ENCODE measurements at places on chromosomes 3 and 15. TPM values are rescaled to one million over a fixed set of nuclear protein-coding genes. Genes with fewer than 3 reads are reported as not detected.
A peak's percentile ranks its signal among the peaks of the same experiment; 100 is the strongest.

DNA sequence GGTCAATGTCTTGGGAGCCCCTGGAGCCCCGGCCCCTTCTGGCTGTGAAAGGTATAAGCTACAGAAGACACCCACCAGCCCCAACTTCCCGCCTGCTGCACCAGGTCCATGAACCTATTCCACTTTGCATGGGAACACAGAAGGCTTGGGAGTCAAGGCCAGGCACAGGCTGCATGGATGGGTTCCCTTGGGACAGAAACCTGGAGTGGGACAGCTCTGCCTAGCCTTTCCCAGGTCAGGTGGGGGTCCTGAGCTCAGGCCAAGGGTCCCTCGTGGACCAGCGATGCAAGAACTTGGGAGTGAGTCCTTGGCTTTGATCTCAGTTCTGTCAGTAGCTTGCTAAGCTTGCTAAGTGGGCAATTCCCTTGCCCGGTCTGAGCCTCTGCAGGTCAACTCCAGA lies 25.0 kb downstream of the TKT start:
- DNase-seq: no peak

GRCh38 chr3:127699416-127700300 lies 26.9 kb downstream of the ABTB1 start:
- no peak for DNase-seq

Gene BFSP2
- not detected for polyA plus RNA-seq

- DNase-seq: no peak
Observed at GRCh38 chr3:155194973-155195957, 98.2 kb downstream of the STRIT1 start.

Gene COL8A1
- 2.1 TPM for polyA plus RNA-seq

DNA sequence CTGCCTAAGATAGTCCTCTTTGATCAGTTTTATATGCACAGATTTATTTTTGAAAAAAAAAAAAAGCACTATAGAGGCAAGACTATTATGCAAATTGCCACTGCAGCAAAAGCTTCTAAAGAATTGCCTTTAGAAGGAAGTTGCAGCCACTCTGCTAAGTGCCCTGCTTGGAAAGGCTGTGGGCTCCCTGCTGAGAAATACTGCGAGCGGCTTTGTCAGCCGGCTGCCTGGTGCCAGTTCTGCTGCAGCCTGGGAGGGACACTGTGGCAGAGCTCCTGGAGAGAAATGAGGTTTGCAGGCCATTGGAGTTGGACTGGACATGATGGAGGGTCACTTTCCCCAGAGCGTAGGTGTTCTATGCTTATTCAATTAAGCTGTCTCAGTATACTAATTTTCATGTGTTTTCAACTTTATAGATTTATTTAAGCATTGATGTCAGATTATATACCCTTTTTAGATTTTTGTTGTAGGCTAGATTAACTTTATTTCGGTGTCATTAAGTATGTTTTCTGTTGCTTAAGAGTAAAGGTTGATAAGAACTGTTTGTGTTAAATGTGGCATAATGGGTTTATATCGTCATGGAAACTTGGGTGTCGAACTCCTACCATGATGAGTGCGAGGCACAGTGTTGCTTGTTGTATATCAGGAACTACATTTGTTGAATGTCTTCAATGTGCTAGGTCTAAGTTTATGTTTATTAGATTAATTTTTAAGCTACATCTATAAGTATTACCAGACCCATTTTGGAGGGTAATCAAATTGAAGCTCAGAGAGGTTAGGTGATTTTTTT lies 6.6 kb downstream of the MAP2K5 start:
- DNase-seq: peak; percentile 36

Gene MAN2A2
- polyA plus RNA-seq: 42.8 TPM

- no peak for DNase-seq
Observed at GRCh38 chr3:127237835-127238234, 44.9 kb downstream of the PRR23E start.

DNA sequence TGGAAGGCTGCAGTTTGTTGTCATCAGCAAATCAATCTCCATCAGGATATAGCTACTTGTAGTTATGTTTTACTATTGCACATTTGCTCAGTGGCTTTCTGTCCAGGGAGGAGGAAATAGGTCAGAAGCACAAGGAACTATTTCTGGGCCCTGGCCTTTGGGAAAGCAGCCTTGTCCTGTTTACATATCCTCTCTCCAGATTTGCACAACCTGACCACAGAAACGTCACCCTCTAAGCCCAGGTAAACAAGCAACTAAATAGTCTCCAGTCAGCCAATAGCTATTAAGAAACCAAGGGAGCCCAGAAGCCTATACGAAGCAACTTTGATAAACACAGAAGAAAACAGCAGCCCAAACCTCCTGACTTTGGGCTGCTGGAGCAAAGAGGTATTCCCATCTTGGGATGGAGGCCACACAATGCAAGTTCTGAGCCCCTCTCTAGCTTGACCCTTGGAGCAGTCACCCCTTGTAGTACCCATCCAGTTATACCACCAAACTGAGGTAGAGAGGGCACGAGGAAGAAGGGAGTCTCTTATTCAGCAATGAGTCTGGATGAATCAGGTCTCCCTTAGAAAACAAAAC lies 2.3 kb upstream of the FEM1B start:
- DNase-seq: no peak

DNA sequence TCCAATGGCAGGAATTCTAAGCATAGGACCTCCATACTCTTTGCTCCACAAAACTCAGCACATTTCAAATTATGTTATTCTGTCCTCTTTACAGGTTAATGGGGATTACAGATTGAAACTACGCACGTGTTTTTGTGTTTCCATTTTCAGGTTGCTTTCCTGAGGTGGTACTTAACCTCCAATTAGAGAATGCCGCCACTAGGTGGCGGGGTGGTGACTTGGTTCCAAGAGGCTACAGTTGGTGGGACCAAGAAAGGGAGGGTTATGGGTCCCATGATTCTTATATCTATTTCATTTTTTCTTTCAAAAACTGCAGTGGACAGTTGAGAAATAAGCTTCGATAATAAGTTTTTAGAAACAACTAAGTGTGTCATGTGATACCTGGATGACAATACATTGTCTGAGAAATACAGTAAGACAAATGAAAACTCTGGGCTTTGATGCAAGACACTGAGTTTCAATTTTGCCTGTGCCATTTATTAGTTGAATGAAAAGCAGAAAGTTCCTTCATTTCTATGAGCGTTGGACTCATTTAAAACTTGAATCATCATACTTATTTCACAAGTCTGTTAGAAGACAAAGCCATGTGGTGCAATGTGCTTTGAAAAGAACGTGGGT lies 539.0 kb downstream of the FGF12 start:
- DNase-seq: peak; percentile 46

Gene SERPINI2
- polyA plus RNA-seq: 0.09 TPM

Gene MST1R
- polyA plus RNA-seq: 1.3 TPM

DNA sequence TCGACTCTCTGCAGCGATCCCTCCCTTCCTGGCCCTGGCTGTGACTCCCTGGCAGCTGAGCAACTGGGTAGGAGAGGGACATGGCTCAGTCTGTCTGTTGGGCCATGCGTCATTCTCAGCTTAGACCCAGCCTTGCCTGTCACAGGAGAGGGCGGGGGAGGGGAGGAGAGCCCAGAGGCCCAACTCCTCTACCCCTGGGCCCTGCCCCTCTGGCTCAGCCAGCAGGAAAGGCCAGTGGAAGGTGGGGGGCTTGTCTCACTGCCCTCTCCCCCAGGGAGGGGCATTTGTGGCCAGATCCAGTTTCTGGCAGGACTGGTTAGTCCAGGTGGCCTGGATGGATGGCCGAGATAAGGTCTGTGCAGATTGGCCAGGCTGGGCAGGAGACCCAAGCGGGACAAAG lies 31.6 kb downstream of the DNAJB8 start:
- DNase-seq: no peak

Gene ZNF660
- 7.1 TPM for polyA plus RNA-seq

- DNase-seq: peak; percentile 24
Observed at GRCh38 chr15:37873336-37873735, 61.1 kb upstream of the TMCO5A start.

GRCh38 chr15:86741917-86742316 lies 662.2 kb downstream of the AGBL1 start:
- DNase-seq: no peak

DNA sequence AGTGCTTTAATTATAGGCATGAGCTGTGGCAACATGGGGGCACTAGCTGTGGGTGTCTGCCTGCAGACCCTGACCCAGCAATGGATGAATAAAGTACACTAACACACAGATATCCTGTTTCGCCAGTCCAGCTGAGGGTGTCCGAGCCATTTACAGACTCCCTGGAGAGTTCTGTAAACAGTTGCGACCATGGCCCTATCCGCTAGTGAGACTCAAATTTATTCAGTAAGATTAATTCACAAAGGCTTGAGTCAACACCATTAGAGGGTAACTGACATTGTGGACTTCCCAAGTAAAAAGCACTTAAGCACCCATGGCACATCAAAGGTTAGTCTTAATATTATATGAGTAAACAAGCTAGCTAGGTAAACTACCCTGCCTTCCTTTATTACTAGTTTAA lies 161.6 kb downstream of the TBL1XR1 start:
- DNase-seq: no peak

Gene CHCHD4
- polyA plus RNA-seq: 16.6 TPM

- no peak for DNase-seq
Observed at GRCh38 chr3:29247088-29247745, 33.7 kb upstream of the RBMS3 start.

- DNase-seq: no peak
Observed at GRCh38 chr3:13174803-13175135, 101.5 kb upstream of the IQSEC1 start.

DNA sequence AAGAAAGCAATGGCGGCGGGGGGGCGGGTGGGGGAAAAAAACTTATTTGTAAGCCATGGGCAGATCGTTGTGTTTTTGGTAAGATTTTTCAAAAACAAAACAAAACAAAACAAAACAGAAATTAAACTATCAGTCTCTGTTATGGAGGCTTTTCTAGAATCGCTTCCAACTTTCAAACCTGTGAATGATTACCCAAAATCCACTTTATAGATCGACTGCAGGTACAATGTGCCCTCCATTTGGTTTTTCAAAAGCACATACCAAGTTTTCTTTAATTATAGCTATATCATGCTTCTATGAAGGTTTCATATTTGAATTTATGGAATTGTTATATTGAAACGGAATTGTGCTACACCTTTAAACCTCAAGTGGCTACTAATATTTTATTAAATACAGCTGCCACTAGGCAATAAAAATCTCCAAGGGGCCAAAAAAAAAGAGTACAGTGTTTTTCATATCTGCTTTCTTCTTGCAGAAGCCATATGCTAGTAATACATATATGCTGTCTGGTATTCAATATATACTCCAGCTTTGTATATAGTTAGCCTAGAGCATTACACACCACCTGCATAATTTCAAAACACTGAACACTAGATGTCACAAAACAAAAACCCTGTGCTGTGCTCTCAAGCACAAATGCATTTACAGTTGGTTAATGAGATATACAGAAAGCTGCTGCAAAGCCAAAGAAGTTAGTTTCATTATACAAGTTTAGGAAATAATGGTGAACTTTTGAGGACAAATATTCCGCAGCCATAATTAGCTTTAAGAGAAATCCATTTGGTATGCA lies 683.8 kb upstream of the NR2F2 start:
- DNase-seq: no peak

Gene PIGX
- 14.2 TPM for polyA plus RNA-seq

Gene DLEC1
- polyA plus RNA-seq: 0.41 TPM

Gene CEMIP
- polyA plus RNA-seq: 3.5 TPM

Gene CD96
- polyA plus RNA-seq: 0.25 TPM

Gene NANOGP8
- not detected for polyA plus RNA-seq

GRCh38 chr15:101325263-101326025 lies 30.4 kb upstream of the SNRPA1 start:
- no peak for DNase-seq

GRCh38 chr15:62142736-62143135 lies 22.3 kb downstream of the C2CD4B start:
- DNase-seq: no peak

Gene GABRB3
- polyA plus RNA-seq: 2.5 TPM

GRCh38 chr3:107236655-107237337 lies 140.4 kb upstream of the CCDC54 start:
- DNase-seq: no peak

Gene ADAMTSL3
- polyA plus RNA-seq: 66.1 TPM

Gene ARNT2
- polyA plus RNA-seq: 7.0 TPM

Gene PARP15
- 2.9 TPM for polyA plus RNA-seq

Gene GP9
- polyA plus RNA-seq: 0.26 TPM

Gene CELF6
- polyA plus RNA-seq: 1.2 TPM

GRCh38 chr3:123593381-123593780 lies 8.5 kb upstream of the HACD2 start:
- DNase-seq: no peak

Gene ESYT3
- 12.7 TPM for polyA plus RNA-seq

Gene SOX2
- 0.22 TPM for polyA plus RNA-seq

Gene PPP1R14D
- polyA plus RNA-seq: not detected

Gene ATP1B3
- polyA plus RNA-seq: 62.6 TPM

- no peak for DNase-seq
Observed at GRCh38 chr3:126507886-126508285, 9.7 kb downstream of the UROC1 start.

Gene PLIN1
- not detected for polyA plus RNA-seq

DNA sequence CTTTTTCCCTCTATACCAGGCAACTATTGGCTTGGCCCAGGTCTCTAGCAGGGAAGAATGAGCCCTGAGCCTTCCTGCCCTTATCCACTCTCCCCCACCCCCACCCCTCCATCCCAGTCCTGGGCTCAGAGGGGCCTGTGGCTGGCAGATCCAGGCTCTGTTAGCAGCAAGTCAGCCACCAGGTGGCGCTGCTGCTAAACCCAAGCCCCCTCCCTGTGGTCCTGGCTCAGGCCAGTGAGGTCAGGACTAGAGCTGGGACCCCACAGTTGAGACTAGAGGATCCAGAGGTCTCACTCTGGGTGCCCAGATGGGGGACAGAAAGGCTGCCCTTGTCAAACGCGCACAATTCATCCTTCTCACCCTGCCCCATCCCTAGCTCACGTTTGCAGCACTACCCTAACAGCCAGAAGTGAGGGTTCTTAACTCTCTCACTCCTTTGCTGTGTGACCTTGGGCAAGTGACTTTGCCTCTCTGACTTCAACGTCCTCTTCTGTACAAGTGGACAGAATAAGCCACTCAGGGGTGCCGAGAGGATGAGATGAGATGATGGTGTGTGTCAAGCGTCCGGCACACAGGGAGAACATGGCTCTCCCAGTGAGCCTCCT lies 46.8 kb upstream of the SLC6A1 start:
- DNase-seq: peak; percentile 77

Gene ATP13A5
- polyA plus RNA-seq: 0.33 TPM

Gene GCNT3
- 0.43 TPM for polyA plus RNA-seq

DNA sequence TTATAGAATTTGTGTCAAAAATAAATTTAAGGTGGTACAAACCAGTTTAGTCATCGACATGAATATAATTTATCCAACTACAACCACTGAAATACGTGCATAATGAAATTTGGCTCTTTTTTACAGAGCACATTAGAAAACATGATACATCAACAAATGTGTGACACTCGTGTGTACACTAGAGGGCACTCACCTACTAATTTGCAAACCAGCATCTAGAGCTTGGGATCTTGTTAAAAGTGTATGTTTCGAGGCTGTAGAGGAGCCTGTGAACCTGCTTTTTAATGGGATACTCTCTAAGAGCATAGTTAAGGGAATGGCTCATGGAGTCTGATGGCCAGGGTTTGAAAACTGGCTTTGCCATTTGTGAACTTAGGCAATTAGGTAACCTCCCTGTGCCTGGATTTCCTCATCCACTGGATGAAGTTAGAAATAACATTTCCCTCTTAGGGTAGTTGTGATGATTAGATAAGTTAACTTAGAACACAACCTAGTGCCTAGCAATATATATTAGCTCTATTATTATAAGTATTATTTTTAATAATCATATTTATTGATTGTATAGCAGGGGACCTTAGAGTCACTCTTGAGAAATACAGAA lies 8.8 kb upstream of the CPOX start:
- DNase-seq: peak; percentile 74
